Amygdala (tissue), 56 donors: ENCODE measurements at places on chromosomes 12 and 14.

- DNase-seq, result no peak
These were observed 31.9 kb downstream of the CCDC91 start for GRCh38 chr12:28222081-28222700.

GRCh38 chr14:57293866-57294837 lies 25.4 kb downstream of the AP5M1 start:
- no peak for DNase-seq

DNA sequence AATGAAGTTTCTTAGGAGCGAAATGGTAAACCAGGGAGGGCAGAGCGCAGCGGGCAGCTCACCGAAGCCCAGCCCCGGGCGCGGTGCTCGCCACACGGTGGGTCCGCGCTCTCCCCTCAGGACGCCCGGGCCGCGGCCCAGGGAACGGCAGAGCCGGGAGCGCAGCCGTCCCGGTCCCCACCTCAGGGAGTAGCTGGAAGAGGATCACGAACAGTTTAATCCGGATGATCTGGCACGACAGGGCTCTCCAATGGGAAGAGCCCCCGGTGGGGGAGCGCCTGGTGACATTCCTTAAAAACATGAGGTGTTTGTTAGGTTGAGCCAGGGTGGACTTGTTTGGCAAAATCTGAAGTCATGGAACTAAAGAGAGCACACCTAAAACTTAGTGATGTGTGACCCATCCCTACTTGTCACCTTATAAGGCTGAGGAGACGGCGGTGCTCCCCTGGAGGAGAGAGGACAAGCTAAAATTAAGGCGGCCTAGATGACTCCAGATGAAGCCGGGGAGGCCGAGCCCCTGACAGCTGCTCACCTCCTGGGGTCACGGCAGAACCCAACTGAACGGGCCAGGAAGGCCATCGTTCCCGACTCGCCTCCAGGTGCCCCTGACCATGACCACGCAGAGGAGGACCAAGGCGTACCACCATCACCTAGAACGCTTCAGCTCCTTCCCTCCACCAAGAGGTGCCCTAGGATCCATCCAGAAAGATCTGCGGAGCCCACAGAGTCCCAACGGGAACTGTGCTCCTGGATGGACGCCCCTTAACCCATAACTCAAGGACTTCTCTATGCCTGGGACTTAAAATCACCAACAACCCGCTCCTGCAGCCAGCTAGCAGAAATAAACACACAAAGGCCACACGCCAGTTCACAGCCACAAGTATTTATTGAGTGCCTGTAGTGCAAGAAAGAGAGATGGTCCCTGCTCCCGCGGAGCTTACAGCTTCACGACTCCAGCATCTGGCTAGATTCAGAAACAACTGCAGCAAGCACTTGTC lies 866 bp upstream of the PITPNM2 start:
- DNase-seq, result no peak

- no peak for DNase-seq
These were observed 28.3 kb upstream of the SLC5A8 start for GRCh38 chr12:101238306-101238705.

- DNase-seq, result no peak
These were observed 109.5 kb downstream of the LGMN start for GRCh38 chr14:92638904-92639303.
